Fibroblast of upper back skin (primary cell): ENCODE measurements at places on chromosomes 4 and X.
A peak's percentile ranks its signal among the peaks of the same experiment; 100 is the strongest.

- no peak for DNase-seq
Measured at GRCh38 chr4:89369581-89369980, 62.0 kb upstream of the GPRIN3 start.

GRCh38 chr4:175106301-175106700, 188.1 kb downstream of the ADAM29 start:
- no peak for DNase-seq

DNA sequence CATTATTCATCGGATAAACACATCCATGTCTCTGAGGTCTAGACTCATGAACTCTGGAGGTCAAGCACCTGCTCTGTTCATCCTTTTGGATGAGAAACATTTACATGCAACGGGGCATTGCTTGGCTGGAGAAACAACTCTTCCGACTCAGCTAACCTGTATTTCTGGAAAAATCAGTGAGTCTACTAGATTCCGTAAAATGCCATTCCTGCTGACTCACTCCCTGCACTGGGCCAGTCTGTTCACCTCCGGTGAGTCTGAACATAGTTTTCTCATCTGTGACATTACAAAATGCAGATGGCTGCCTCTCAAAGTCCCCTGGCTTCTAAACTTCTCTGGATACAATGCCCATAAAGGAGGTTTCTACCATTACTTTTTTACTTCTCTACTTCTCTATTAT, 185.7 kb upstream of the HS3ST1 start:
- DNase-seq: no peak

GRCh38 chrX:108641589-108642272, 94.6 kb downstream of the IRS4 start:
- DNase-seq: no peak

DNA sequence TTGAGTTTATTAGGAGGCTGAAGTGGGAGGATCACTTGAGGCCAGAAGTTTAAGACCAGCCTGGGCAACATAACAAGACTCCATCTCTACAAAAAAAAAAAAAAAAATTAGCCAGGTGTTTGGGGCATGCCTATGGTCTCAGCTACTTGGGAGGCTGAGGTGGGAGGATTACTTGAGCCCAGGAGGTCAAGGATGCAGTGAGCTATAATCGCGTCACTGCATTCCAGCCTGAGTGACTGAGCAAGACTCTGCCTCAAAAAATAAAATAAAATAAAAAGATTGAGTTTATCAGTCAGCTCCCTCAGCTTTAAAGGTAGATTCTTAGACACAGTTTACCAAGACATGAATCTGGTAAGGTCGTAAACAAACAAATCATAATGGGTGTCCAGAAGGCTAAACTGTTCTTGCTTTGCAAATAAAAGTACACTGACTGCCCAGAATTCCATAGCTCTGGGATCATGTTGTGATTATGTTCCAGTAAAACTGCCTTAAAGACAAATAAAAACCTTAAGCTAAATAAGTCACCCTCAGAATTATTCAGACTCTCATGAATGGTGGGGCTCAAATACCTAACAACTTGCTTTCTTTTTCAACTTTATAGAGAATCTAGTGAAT, 18.7 kb downstream of the APOO start:
- DNase-seq: no peak

DNA sequence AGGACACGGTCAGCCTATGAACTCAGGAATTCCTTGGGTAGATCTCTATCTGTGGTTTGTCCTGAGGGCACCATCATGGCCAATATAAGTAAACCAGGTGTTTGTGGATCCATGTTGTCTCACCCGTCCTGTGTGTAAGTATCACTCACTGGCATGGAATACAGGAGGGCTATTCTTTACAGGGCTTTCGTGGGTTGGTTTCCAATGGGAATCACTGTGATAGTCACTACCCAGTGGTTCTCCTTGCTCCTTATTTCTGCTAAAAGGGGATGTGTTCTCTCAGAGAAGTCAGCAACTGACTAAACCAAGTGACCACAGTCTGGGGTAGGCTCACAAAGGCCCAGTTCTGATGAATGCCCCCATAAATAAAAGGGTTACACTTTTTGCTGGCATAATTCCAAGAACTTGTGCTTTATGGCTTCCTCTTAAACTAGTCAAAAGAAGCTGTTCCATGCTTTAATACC, 236.7 kb upstream of the JADE1 start:
- DNase-seq: no peak

GRCh38 chr4:93756101-93756500, 72.5 kb upstream of the ATOH1 start:
- DNase-seq: no peak

- DNase-seq: no peak
Measured at GRCh38 chr4:3054169-3054759, 20.1 kb downstream of the HTT-AS start.

DNA sequence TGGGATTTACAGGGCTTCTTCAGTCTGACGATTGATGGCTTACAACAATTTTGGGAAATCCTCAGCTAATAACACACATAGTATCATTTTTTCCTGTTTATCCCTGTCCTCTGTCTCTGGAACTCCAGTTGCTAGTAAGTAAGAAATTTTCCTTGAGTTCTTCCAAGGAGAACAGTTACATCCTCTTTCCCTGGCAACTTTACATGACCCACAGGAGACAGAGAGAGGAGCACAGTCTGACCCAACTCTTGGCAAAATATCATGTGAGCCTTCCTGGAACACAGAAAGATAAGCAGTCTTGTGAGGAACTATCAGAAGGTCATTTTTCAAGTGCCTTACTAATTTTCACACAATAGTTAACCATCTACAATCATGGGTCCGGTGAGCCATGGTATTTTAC, 578.7 kb upstream of the PABPC4L start:
- no peak for DNase-seq

GRCh38 chr4:80172203-80172602, 25.1 kb upstream of the PRDM8 start:
- no peak for DNase-seq

DNA sequence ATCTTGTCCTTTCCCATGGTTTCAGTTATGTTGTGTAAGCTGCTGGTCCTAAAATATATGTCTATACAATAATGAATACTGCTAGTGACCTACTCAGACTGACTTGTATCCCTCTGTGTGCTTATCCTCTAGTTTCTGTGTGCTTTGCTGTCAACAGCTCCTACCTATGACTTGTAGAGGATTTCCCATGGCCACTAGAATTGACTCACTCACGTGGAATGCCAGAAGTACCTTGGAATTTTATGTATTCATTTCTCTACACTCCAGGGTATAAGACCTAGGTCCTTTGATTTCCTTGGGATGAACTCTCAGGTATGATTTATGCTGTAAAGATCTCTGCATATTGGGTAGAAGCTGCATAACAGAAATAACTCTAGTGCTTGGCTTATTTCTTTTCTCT, 279.9 kb upstream of the SLIT2 start:
- peak; percentile 83 for DNase-seq
